Activated T-helper 1 cell treated with anti-CD3 and anti-CD28 coated beads, Interleukin-2, amount 50 U/mL, for 16 hours (primary cell): ENCODE measurements at places on chromosomes 16 and 17.

DNA sequence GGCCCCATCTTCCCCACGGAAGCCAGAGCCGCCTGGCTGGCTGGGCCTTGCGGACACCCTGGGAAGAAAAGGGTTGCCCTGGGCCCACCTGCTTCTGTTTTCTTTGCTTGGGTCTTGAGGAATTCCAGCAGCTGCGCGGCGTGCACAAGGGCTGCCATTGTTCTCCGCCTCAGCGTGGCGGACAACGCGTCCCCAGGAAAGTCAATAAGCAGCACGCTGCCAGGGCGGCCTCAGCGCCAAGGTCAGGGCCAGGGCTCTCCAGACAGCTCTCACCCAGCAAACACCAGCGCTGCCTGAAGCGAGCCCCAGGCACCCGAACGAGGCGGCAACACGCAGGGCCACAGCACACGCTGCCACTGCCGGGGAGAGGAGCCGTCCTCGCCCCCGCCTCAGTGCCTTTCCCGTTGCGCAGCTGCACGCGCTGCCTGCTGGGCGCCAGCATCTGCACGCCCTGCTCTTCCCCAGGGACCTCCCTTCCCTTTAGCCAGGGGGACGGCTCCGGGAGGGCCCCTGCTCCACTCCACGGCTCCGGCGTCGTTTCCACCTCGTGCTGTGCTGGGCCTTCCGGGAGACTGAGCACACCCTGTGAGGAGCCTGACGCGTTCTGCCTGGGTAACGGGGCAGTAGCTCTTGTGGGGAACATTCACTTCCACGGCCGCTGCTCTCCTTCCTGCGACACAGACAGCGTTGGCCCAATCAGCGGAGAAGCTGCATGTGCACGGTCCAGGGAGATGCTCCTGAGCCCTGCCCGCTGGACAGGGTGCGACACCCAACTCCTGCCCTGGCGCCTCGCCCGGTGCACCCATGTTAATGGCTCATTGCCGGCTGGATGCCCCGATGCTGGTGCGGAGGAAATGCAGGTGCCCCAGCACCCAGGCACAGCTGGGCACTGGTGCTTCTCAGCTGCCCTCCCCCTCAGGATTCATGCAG, 57.8 kb downstream of the LMF1 start:
- no peak for DNase-seq

DNA sequence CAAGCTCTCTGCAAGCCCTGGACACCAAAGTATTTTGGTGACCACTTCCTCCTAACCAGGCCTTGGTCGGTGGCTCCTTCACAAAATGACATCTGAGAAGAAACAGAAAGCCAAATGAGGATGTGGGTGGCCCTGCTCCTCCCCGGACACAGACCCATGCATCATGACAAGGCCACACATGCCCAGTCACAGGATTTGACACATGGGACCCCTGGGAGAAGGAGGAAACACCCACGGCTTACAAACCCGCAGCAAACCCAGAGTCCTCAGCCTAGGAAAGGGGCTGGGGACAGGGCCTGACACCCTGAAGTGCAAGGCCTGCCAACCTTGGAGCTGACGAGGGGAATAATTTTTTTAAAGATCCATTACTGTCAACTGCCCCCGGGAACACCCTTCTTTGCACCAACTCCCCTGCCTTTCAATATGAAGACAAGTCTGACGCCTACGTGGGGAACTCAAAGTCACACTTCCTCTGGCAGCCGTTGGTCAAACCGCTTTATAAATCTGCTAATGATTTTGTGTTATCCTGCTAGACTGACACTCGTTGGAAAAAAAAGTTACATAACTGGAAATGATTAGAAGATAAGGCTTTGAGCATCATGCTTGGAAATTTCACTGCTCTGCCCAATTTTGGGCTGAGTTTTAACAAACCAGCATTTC, 41.3 kb downstream of the GAS7 start:
- DNase-seq = no peak

DNA sequence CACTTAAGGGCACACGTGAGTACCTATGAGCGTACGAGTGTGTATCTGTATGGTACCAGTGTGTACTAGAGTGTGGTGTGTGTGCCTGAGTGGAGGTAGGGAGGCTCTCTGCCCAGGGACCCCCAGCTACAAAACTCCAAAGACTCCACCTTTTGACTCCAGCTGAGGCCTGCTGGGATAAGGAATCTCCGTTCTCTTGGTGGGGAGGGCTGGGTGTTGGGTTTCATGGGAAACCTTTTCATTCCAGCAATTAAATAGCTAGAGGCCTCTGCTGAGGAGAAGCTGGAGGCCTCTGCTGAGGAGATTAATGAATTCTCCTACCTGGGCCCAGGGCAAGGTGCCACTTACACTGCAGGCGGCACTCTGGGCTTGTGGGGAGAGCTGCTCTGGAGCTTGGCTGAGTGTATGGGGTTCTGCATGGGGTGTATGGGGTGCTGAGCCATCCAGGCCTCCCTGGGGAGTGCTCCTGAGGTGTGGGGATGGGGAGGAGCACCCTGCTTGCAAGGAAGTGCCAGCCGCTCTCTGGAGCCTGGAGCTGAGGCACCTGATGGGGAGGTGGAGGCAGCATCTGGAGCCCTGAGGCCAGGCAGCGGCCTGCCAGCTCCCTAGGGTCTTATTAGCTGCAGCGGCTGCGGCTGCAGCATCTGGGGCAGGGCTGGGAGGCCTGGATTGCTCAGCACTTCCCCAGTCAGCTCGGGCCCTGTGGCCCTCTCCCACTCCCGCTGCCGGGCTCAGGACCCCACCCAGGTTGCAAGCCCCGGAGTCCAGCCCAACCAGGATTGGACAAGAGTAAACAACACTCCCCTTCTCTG, 4.6 kb downstream of the ANKRD13B start:
- no peak for DNase-seq

GRCh38 chr17:38797158-38797490, 2.2 kb downstream of the PIP4K2B start:
- no peak for DNase-seq

- DNase-seq = no peak
Observed at GRCh38 chr16:71499775-71500364, 10.7 kb upstream of the ZNF19 start.

GRCh38 chr16:1325261-1325660, 8.2 kb upstream of the BAIAP3 start:
- no peak for DNase-seq

DNA sequence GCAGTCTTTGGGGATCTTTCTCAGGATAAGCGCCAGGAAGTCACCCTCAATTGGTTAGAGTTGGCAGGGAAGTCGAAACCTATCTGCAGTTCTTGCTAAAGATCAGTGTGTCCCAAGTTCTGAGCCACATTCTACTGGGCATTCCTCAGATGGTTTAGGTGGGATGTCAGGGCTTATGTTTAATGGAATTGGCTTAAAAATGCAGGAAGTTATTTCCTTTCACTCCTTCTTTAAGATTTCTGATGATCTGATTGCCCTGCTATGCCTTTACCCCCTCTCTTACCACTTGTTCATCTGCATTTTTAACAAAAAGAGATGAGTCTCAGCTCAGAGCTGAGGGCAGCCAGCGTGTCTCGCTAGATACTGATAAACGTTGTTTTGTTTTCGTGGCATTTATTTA, 30.8 kb downstream of the FOXL1 start:
- no peak for DNase-seq

GRCh38 chr16:85421338-85422195, 191.6 kb upstream of the GSE1 start:
- no peak for DNase-seq
